Anterior cingulate cortex (tissue), 58 donors: ENCODE measurements at places on chromosomes 2 and 18.

- no peak for DNase-seq
Measured at GRCh38 chr18:3286159-3286558, 24.2 kb downstream of the MYL12B start.

DNA sequence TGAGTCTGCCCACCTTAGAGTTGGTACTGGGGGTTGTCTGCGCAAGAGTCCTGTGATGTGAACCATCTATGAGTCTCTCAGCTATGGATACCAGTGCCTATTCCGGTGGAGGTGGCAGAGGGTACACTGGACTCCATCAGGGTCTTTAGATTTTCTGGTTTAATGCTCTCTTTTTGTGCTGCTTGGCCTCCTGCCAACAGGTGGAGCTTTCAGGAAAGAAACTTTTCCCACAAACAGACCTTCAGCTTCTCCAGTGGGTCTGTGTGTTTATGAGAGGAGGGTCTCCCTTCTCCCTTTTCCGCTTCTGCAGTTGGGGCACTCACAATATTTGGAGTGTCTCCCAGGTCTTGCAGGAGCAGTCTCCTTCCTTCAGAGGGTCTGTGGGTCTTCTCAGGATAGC is 1721.9 kb upstream of the SLC39A10 start:
- DNase-seq, result no peak

DNA sequence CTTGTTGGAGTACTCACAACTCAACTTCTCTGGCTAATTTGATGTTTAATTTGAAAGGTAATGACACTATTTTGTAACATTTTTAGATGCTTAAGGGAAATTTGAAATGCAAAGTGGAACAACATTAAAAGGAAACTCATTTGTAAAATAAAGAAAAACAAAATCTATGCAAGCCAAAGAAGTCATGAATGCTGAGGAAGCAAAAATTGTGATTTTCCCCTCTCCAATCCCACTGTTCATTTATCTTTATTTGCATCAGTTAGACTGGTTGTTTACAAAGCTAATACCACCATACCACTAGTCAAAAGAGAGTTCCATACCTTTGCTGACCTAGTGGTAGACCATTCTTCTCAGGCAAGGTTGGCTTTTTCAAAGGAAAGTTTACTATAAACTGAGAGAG is 2.2 kb upstream of the B4GALT6 start:
- no peak for DNase-seq

- no peak for DNase-seq
Measured at GRCh38 chr18:35282353-35282752, 7.7 kb downstream of the ZSCAN30 start.
